ENCODE measurements at places on chromosomes 4 and X. TPM values are rescaled to one million over a fixed set of nuclear protein-coding genes. Genes with fewer than 3 reads are reported as not detected.

DNA sequence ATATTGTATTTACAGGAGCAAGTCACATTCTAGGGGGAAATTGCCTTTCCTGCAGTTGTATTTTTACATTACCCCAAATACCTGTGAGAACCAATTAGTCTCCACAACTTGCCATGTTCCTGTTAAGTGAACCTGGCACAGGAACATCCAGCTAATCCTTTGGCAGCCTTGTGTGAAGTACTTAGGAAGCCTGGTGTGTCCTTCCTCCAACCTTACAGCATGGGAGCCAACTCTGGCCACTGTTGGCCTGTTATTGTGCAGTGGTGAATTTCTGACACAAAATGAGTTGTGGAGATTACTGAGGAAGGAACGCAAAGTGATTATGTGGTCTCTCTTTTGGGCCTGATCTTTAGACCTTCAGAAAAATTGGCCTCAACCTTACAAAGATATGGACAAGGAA, 238.0 kb upstream of the PITX2 start:
- no peak for DNase-seq

The NXF2B gene
- not detected for total RNA-seq

- no peak for DNase-seq
Observed at GRCh38 chr4:105785792-105786191, 77.2 kb downstream of the GSTCD start.

GRCh38 chr4:5660185-5660584, 48.2 kb downstream of the EVC2 start:
- no peak for DNase-seq

The DCAF12L2 gene
- 0.08 TPM for total RNA-seq

GRCh38 chr4:39658756-39659155, 20.1 kb upstream of the SMIM14 start:
- DNase-seq: no peak

The RAB41 gene
- total RNA-seq: not detected

The ANXA3 gene
- total RNA-seq: 59.2 TPM

DNA sequence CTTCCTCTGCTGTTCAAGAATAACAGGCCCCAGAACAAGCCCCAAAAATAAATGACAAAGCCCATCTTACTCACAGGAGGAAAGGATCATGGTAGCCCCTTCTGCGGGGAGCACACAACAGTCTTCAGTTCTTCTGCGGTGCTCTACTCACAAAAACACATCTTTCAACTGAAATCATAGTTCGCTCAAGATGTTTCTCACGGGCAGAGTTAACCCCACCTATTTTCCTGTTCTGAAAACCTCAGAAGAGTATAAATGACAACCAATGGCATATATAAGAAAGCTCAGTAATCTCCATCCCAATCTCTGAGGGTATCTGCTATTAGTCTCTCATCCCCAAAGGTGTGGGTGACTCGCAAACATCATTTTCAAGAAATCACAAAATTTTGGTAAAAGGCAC, at the start of gene TXK:
Gene TXK, minus strand, starts transcription at position 170 of the 400 bp plus-strand sequence. Its CDS starts 80 bp downstream, at position 90.
- DNase-seq: no peak

The GLOD5 gene
- 9.0 TPM for total RNA-seq

- no peak for DNase-seq
Observed at GRCh38 chr4:128823025-128823661, 13.6 kb downstream of the JADE1 start.

GRCh38 chrX:73457306-73457705, 10.5 kb downstream of the CDX4 start:
- DNase-seq: no peak

The BEND4 gene
- total RNA-seq: 0.19 TPM

DNA sequence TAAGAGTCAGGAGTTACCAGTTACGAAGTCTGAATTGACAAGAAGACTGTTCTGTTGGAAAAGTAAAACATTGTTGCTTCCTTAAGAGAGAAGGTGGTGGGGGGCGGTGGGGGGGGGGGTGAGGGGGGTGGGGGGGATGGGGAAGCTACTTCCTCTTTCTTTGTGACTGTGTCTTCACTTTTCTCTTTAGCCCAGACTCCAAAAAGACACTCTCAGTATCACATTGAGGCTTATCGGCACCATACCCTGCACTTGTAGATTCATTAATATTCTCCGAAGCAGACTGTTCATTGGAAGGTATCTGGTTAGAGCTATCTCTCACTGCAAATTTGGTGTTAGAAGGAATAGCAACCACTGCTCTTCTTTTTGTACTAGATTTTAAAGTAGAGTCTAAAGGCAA, 94.5 kb upstream of the IL13RA1 start:
- DNase-seq: no peak

DNA sequence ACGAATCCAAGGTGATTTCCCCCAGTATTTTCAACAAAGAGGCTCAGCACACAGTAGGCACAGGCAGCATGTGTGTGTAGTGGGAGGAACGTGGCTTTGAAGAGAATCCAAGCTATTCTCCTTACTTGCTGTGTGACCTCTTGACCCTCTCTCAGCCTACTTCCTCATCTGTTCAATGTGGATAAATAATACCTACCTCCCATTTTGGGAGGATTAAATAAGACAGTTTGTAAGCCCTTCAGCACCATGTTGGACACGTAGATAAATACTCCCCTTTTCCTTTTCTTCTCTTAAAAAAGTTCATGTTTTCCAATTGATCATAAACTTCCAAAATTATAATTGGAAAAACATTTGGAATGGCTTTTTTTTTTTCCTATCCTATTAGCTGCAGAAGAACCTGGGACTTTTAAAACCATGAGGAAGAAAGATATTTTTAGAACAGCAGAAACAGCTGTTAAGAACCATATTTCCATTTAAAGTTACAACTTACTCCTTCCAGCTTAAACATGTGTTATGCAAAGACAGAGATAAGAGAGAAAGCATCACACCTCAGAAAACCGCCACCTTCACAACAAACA, 56.1 kb upstream of the TMEM131L start:
- no peak for DNase-seq

DNA sequence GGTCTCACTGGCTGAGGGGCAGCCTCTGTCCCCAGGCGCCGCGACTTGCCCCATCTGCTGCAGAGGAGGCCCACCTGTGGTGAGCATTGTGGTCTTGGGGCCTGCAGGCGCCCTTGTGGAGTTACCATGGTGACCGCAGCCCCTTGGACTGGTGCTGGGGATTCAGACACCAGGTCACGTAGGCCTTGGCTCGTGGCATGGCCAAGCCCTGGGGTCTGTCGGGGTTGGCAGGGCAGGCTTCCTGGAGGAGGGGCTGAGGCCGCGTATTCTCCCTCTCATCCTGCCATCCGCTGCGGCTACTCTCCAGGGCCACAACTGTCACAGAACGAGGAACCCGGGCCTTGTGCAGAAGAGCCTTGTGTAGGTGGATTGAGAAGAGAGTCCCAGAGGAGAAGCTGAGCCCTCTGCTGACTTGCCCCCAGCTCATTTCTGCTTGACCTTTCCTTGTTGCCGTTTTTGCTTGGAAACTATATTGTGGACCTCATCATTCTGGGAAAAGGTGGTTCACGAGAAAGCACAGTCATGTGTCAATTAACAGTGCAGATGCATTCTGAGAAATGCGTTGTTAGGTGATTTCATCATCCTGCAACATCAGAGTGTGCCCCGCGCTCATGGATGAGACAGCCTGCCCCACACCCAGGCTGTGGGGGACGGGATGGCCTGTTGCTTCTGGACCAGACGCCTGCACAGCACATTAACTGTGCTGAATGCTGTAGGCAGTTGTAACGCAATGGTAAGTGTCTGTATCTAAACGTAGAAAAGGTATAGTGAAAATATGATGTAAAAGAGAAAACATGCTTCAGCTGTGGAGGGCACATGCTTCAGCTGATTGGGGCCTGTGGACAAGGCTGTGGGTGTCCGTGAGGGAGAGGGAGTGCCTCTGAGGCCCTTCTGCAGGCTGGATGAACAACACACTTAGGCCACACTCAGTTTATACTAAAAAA, 38.5 kb downstream of the TRMT44 start:
- DNase-seq: no peak

- no peak for DNase-seq
Observed at GRCh38 chrX:65688403-65688871, 21.0 kb downstream of the MSN start.

DNA sequence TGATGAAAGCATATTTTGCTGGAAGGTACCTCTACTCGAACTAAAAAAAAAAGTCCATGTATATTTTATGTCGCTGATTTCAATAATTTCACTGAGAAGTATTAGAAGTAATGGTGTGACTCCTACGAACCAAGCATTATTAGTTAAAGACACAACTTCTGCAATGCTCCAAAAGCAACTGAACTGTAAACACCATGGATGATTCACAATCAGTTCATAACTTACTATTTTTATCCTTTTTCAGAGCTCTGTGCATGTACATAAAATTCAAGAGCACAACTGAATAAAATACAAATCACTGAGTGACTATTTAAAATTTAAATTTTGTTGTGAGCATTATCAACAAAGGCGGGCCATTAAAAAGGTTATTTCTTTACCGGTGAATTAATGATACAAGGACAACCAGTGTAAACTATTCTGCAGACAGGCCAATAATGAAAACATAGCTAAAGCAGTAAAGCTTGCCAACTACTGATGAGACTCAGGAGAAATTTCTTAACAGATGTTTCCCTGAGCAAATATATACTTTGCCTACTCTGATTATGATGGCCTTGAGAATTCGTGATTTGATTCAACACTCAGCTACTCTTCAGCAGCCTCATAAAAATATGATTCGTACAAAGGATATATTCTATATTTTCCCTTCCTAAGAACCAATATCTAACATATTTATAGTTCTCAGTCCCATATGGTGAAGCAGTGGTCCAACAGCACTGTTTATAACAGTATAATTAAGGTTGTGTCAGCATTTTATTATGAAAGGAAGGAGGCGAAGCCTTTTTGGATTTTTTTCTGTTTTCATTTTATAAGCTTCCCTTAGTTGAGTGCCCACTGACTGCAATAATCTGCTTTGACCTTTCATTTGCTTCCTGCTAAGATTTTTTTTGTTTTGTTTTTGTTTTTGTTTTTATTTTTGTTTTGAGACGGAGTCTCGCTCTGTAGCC, 62.8 kb upstream of the NEIL3 start:
- no peak for DNase-seq

The CSN1S1 gene
- total RNA-seq: not detected

DNA sequence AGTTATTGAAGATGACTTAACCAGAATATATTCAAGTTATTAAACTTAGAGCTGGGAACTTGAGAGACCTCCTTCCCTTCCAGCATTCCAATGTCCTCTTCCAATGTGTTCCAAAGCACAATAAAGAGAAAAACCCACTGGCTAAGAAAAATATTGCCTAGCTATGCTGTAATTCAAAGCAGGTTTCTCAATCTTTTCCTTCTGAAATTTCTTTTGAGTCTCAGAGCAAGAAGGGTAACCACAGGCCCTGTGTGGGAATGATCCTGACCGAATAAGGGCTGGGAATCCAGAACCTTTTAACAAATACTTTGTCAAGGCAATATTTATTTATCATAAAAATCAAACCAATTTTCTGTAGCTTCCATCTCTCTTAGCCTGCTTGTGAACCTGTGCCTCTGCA, 150.7 kb upstream of the SFRP2 start:
- DNase-seq: no peak

DNA sequence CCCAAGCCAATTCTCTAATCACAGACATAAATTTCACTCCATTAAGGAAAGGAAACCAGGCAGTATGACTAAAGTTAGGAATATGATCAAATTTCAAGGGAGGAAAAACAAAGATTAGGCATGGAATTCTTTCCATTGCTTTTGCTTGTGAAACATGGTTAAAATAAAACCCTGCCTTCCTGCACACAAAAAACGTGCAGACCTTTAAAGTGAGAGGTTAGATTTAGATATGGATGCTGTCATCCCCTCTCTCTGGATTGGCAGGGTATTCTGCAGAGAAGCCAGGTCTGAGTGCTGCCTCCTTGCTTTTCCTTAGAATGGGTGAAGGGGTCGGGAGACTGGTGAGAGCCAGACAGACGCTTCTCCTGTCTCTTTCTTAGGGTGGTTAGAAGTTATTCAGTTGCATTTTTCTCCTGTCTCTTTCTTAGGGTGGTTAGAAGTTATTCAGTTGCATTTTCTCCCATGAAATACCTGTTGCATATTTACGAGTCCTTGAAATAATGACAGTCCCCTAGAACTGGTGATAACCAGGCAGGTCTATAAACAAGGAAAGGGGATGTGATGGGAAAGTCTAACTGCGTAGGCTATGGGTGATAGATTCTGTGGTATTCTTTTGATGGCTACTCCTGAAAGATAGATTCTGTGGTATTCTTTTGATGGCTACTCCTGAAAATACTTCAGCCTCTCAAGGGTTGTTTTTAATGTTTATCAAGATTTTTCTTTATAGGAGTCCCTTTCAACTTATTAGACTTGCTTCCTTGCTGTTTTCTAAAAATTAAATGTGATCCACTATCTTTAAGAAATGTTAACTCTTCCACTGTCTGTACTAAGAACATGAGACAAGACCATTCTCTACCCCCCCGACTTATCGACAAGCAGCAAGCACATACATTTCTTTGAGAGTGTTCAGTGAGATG, 163.6 kb downstream of the SPRY1 start:
- DNase-seq: no peak

GRCh38 chr4:146072376-146072775, 103.1 kb upstream of the LSM6 start:
- DNase-seq: no peak

The TASL gene
- 1.1 TPM for total RNA-seq

The TCEAL1 gene
- 11.2 TPM for total RNA-seq

GRCh38 chr4:184440595-184441358, 33.6 kb downstream of the IRF2 start:
- DNase-seq: no peak

The SPANXB1 gene
- total RNA-seq: not detected

The MCF2 gene
- not detected for total RNA-seq

GRCh38 chr4:85940151-85940550, 419.7 kb downstream of the MAPK10 start:
- no peak for DNase-seq

The UGT2B10 gene
- 1.0 TPM for total RNA-seq

The PCDH10 gene
- 0.37 TPM for total RNA-seq

The GPR82 gene
- total RNA-seq: 0.56 TPM
